AG04450 (cell line): ENCODE measurements at places on chromosomes 6 and 20. TPM values are rescaled to one million over a fixed set of nuclear protein-coding genes. Genes with fewer than 3 reads are reported as not detected.

DNA sequence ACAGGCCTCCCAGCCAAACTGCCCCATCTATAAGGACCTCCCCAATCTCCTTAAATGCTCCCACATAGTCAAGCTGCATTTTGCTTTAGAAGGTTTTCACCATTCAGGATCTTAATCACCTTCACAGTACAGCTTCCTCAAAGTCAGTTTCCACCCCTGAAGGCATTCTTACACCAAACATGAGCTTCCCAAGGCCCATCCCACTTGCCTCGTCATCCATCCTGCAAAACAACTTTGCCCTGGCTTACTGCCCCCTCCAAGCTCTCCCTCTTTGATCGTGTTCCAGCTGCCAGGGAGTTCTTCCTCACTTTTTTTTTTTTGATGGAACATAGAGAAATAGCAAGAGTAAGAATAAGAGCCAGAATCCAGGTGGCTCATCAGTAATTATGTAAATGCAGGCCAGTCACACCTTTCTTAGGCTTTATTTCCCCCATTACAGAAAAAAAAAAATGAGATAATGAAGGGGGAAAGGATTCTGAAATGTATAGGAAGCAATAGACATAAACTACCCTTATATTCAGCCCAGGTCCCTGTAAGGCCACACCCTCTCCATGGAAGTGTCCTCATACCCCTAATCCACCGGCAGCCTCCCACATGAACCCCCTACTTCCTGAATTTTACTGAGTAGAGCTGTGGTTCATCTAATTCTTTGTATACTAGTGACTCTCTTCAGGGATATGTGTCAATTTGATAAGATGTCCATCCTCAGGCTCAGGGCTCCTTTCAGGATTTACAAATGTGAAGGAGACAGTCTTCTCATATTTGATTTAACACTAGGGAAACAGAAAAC lies 12.7 kb downstream of the TRIM27 start:
- no peak for DNase-seq

Gene SYNDIG1
- polyA plus RNA-seq, result not detected in 2 replicates

Gene NKX2-4
- not detected in 2 replicates for polyA plus RNA-seq

- DNase-seq, result no peak
These were observed 270.4 kb downstream of the PREX1 start for GRCh38 chr20:48557380-48557779.

Gene ADGRG6
- polyA plus RNA-seq, result 11.7 and 16.2 TPM in 2 replicates

GRCh38 chr6:69917834-69918233 lies 51.5 kb downstream of the COL19A1 start:
- no peak for DNase-seq

- DNase-seq, result no peak
These were observed 48.1 kb upstream of the SNAP91 start for GRCh38 chr6:83757021-83757420.

DNA sequence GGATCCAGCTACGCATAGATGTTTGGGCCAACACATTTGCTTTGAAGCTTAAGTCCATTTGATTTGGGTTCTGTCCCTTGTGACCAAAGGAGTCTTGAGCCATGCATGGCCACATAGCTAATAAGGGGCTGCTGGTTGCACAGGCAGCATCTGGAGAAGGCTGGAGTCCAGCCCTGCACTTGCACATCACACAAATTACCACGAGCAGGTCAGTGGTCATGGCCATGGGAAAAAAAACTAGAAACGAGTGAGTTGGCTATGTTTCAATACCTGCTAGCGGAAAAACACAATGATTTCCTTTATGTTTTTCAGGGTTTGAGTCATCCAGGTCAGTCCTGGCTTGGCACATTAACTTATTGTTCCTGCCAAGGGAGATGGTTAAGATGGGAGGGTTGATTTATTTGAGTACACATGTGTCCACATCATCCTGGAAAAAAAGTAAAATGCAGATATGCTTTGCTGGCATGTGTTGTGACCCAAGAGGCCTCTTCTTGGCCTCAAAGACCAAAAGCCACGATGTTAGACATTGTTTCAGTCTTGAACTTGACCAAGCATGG lies 5.6 kb upstream of the STX16 start:
- DNase-seq, result no peak

Gene PTCRA
- polyA plus RNA-seq, result not detected in 2 replicates

DNA sequence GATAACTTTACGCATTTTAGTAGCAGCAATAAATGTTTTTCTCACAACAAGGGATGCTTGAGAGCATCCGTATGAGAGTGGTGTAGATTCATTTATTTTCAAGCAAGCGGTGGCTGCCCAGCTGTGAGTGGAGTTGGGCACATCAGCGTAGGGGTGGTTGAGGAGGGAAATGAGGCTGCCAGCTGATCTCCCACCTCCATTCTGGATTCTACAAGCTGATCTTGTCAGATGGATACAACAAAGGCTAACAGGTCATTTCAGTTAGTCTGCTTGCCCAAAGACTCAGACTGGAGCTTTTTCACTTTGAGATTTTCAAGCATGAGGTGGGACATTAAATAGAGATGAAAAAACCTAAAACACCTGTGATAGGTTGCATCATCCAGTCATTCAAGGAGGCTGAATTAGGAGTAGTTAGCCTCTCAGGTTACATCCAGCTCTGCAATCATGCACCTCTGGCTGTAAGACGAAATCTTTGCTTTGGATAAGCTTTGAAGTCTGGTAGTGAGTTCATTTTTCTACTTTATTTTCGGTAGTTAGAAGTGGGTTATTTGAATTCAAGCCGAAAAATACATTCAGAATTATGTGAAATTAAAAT lies 1.9 kb upstream of the BACH2 start:
- no peak for DNase-seq

DNA sequence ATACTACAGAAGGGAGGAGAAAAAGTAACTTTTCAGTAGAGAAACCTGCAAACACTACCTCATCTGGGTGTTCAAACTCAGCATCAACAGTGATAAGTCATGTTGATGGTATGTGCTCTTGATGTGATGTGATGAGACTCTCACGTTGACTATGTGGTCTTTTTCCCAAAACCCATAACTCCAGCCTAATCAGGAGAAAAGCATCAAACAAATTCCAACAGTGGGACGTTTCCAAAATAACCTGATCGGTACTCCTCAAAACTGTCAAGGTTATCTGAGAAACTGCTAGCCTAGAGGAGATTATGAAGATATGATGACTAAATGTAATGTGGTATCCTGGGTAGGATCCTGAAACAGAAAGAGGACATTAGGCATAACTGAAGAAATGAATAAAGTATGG lies 41.9 kb upstream of the TAB2 start:
- no peak for DNase-seq

Gene LY6G6D
- polyA plus RNA-seq, result not detected in 2 replicates

GRCh38 chr6:117487821-117488220 lies 5.3 kb downstream of the DCBLD1 start:
- no peak for DNase-seq

DNA sequence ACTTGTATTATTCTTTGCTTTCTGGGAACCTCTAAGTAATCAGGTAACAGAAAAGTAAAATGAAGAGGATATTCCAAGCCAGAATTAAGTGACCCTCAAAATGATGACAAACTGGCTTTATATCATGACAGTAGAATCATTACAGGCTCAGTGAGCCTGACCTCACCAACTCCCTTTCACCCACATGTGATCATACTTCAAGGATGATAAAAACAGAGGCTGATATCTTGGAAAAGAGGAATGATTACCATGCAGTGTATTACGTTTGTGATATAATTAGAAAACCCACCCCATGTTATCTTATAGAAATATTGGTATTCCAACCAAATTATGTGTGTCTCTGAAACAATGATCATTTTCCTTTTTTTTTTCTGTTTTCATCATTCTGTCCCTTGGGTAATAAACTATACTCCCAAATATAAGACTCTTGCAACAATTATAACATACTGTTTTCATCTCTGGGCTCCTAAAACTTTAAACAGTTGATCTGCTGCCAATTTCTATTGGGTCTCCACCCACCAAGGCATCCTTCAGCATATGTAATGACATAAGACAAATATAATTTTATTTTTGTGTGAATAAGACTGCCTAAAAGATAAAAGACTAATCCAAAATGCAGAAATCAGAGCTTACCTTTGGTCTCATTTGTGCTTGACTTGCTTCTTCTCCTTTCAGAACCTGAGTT lies 115.7 kb downstream of the DST start:
- DNase-seq, result no peak

DNA sequence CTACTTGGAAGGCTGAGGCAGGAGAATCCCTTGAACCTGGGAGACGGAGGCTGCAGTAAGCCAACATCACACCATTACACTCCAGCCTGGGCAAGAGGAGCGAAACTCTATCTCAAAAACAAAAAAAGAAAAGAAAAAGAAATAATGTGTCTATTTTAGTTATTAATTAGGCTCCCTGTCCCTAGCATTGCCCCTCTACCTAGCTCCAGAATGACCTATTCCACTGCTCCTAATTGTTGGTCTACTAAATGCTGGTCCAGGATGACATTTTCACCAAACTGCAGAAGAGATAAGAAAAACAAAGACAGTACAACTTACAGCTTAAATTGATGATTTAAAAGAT lies 429.7 kb upstream of the SOX4 start:
- no peak for DNase-seq

- DNase-seq, result no peak
These were observed 708.4 kb upstream of the EPHA7 start for GRCh38 chr6:94127716-94128115.

Gene MYLK4
- polyA plus RNA-seq, result 0.21 and 0.22 TPM in 2 replicates

- DNase-seq, result no peak
These were observed 115.3 kb upstream of the MLIP start for GRCh38 chr6:53995935-53996334.

GRCh38 chr6:31965700-31966099 lies 6.2 kb downstream of the DXO start:
- DNase-seq, result no peak

DNA sequence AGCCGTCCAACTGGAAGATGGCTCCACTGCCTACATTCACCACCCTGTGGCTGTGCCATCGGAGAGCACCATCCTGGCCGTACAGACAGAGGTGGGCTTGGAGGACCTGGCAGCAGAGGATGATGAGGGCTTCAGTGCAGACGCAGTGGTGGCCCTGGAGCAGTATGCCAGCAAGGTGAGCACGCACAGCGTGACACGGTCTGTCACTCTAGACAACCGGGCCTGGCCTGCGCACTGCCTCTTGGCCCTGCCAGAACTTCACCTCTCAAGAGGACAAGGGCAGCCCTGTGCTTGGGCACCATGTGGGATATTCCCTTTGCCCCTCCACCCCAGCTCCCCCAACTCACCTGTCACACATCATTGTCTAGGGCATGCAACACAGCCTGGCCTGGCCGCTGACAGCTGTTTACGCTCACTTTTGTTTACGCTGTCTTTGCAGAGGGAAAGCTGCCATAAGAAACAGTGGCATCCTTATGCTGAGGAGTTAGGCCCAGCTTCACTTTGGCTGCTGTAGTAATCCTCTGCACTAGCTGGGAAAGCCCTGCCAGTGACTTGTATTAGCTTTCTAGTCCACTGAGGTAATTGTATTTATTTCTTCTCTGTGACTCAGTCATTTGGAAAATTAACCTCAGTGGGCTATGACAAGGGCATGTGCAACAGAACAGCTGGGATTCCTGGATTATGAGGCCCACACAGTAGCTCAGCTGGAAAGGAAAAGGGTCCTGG lies 9.8 kb upstream of the DEF6 start:
- DNase-seq, result peak; percentile 71

GRCh38 chr20:4060064-4060795 lies 44.9 kb upstream of the RNF24 start:
- DNase-seq, result no peak

DNA sequence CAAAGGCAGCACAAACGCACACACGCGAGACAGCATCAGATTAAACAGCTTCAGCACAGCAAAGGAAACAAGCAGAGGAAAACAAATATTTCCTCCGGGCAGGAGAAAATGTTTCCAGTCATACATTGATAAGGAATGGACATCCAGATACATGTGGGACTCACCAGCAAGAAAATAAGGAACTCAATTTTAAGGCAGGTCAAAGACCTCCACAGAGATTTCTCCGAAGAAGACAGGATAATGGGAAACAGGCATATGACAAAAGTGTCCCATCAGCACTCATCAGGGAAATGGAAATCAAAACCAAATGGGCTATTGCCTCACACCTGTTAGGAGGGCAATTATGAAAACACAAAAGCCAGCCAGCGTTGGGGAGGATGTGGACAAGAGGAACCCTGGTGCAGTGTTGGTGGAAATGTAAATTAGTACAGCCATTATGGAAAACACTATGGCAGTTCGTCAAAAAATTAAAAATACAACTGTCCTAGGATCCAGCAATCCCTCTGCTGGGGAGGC lies 9.7 kb upstream of the SLCO4A1 start:
- DNase-seq, result no peak

DNA sequence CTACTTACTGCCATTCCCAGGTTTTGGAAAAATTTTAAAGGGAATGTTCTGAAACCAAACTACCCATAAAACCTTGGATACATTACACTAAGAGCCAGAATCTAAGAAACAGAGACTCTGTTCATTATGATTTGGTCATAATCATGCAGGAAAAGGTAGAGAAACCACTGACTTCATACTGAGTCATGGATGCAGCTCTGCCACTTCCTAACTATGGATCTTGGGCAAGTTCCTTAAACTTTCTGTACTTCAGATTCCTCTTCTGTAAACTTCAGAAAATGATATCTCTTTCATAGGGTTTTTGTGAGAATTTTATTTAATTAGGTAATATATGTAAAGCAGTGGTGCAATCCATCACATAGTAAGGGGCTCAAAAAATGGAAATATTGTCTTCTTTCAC lies 20.0 kb downstream of the PLA2G7 start:
- DNase-seq, result no peak

Gene ATP6V1G2
- polyA plus RNA-seq, result 12.5 and 14.6 TPM in 2 replicates

Gene PREX1
- 0.50 and 0.69 TPM in 2 replicates for polyA plus RNA-seq

- no peak for DNase-seq
These were observed 4.1 kb downstream of the ZC3H12D start for GRCh38 chr6:149480502-149481280.

DNA sequence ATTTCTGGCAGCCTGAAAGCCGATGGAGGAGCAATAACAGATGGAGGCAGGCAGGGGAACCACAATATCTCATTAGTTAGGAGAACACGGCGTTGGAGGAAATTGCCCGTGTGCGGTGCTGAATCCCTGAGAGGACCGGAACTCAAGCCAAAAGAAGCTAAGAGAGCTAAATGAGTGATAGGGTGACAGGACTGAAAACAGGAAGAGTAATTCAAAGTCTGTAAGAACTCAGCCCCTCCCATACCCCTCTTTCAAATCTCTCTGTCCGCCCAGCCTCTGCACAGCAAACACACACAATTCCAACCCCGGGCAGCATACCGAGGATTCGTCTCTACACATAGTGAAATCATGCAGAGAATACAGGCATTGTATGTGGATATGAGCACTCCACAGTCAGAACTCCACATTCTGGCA lies 2.6 kb upstream of the IPCEF1 start:
- DNase-seq, result no peak

GRCh38 chr6:39077882-39078594 lies 29.5 kb downstream of the GLP1R start:
- DNase-seq, result no peak

Gene PAX1
- not detected in 2 replicates for polyA plus RNA-seq

GRCh38 chr20:48906221-48906877 lies 15.2 kb upstream of the ARFGEF2 start:
- no peak for DNase-seq

- no peak for DNase-seq
These were observed 23.1 kb upstream of the DCBLD1 start for GRCh38 chr6:117459204-117459944.

- DNase-seq, result no peak
These were observed 23.7 kb upstream of the TAF4 start for GRCh38 chr20:62089393-62089792.

GRCh38 chr6:2909718-2910117 lies 6.6 kb upstream of the SERPINB9 start:
- no peak for DNase-seq

Gene RALY
- 79.2 and 106 TPM in 2 replicates for polyA plus RNA-seq

- no peak for DNase-seq
These were observed 483 bp downstream of the SMIM26 start for GRCh38 chr20:18567739-18568091.

Gene ZBTB46
- polyA plus RNA-seq, result 2.0 and 2.8 TPM in 2 replicates

- DNase-seq, result no peak
These were observed 45.4 kb upstream of the ID1 start for GRCh38 chr20:31559704-31560093.
